ENCODE measurements at places on chromosomes 2 and 18.

DNA sequence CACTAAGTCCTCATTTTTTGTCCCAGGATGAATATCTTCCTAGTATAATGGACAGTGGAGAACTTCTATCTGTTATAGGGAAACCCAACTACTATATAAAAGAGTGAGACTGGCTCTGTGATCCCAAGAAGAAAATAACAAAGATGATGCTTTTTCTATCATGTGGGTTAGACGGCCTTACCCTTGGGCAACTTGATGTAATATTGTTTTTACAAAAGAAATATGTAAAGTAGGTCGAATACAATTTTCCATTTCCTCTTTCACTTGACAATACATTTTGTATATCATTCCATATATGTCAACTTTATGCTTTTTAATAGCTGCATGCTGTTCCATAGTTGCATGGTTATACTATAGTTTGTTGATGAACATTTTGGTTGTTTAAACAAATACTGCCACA lies 87.5 kb upstream of the SESTD1 start:
- DNase-seq = peak; percentile 17

DNA sequence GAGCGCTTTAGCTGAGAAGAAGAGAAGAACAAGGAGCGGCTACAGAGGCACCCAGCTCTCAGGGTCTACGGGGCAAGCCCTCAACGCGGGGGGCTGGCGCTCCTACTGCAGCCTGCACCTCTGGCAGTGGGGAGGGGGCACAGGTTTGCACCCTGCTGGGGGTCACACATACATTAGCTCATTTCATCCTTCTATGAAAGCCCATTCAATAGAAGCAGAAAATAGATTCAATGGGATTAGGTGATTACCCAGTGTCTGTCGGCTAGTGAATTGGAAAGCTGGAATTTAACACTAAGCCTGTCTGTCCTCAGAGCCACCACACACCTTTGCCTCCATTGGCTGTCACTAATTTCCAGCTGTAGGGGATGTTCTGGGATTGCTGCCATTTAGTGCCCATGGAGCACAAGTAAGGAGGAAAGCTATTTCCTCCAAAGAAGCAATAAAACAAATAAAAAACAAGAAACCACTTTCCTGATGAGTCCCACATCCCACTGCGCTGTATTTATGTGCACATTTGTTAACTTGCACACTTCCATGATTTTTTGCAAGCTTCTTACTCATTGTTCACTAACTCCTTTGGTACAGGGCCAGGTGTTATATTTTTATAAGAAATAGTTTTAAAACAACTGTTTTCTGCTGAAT lies 319.6 kb upstream of the REV1 start:
- no peak for DNase-seq

GRCh38 chr2:98935777-98936352 lies at the start of gene CRACDL:
Gene CRACDL, minus strand, starts transcription at chr2:98936225. Its CDS starts 89,425 bp downstream, at chr2:98846800.
- DNase-seq = no peak

DNA sequence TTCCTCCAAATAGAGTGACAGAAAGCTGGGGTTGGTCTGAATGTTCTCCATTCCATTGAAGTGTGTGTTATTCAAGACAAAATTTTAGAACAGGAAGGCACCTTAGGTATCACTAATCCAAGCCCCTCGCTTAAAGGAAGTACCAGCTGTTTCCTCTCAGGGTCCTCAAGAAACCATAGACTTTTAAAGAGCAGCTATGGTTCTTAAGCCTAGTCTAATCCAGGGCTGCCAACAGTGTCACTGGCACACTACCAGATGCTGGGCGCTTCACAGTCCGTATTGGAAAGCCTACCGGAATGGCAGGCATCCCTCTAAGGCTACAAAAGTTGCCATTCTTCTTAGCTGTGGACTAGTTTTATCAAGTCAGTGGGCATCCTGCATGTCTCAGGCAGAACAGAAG lies 1.9 kb downstream of the NEMP2 start:
- DNase-seq = no peak

All from inflammatory macrophage treated with lipopolysaccharide for 1 hour (primary cell).